ENCODE measurements at places on chromosomes 2 and 18. TPM values are rescaled to one million over a fixed set of nuclear protein-coding genes. Genes with fewer than 3 reads are reported as not detected.

DNA sequence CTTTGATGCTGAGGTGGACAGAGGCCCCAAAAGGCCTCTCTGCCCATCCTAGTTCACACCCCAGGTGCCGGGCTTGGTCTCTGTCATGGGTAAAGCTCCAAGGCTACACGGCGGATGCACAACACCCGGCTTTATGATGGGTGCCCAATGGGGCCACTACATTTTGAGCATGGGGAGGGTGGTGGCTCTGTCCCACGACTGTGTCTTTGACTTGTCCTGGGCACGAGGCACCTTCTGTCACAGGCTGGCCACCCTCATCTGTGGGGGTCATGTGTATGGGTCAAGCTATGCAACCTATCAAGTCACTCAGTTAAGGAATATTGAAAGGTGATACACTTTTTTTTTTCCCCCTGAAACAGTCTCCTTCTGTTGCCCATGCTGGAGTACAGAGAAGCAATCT is 63.7 kb downstream of the EDAR start:
- no peak for DNase-seq

- no peak for DNase-seq
These were observed 37.0 kb downstream of the KLHL14 start for GRCh38 chr18:32735781-32736180.

- no peak for DNase-seq
These were observed 11.0 kb downstream of the SLC4A3 start for GRCh38 chr2:219638217-219638947.

Gene KCNE4
- 1.9 TPM for total RNA-seq

GRCh38 chr2:100018341-100019193 is 123.8 kb downstream of the AFF3 start:
- DNase-seq = no peak

Gene CDH19
- 1.0 TPM for total RNA-seq

Gene AP1S3
- total RNA-seq = 12.6 TPM

Gene MATN3
- 11.6 TPM for total RNA-seq

DNA sequence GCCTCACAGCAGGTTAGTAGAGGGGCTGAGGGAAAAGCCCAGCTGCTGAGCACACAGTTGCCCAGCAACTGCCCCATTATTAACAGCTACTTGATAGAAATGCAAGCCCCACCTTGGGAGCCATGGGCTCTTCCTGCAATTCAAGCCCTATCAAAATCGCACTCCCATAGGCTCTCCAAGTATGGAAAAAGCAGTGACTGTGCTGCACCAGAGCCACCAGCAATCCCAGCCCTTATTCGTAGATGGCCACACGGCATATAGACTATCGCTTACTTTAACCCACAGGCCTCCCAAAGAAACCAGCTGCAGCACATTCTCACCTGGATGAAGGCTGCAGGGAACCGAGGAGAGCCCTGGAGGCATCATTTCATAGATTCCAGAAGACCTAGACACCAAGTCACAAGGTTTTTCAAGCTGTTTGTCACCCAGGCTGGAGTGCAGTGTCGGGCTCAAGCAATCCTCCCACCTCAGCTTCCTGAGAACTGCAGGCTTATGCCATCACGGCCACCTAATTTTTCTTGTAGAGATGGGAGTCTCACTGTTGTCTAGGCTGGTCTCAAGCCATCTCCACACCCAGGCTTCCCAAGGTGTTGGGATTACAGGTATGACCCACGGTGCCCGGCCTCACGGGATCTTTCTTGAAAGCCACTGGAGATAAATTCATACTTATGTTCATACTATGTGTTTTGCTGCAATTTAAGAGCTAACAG is 11.3 kb downstream of the NCL start:
- no peak for DNase-seq

DNA sequence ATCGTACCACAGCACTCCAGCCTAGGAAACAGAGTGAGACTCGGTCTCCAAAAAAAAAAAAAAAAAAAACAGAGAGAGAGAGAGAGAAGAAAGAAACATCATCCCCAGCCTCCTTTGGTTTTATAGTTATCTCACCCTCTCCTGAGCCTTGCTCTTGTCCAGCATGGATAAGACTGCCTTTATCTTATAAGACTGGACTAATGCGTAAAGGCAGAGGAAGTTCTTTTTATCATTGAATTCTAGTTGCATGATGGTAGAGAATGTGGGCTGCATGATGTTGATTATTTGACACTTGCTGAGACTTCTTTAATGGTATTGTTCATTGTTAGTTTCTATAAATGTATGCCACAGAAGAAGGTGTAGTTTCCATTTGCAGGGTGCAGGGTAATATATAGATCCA is 124.4 kb downstream of the ZBTB7C start:
- no peak for DNase-seq

DNA sequence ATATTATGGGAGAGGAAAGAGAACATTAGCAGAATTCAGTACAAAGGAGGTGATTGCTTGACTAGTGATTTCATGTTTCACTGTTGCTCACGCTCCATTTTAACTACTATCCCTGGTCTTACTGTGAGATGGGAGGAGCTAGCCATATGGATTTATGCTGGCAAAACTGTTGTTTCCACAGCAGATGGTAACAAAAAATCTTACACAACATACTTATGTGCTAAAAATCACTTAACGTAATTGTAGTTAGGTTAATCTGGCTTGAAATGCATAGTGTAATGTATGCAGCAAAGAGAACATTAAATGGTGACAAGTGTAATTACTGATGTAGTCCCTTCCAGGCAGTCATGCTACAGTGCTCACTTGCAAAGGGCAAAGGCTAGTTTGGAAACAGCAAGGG is 155.6 kb upstream of the LYPD1 start:
- no peak for DNase-seq

- DNase-seq = peak; percentile 49
These were observed 31.7 kb downstream of the HRH4 start for GRCh38 chr18:24491927-24492834.

- no peak for DNase-seq
These were observed 19.9 kb upstream of the ELAC1 start for GRCh38 chr18:50947899-50948298.

- no peak for DNase-seq
These were observed 55.7 kb upstream of the CTAGE1 start for GRCh38 chr18:22473366-22473765.

DNA sequence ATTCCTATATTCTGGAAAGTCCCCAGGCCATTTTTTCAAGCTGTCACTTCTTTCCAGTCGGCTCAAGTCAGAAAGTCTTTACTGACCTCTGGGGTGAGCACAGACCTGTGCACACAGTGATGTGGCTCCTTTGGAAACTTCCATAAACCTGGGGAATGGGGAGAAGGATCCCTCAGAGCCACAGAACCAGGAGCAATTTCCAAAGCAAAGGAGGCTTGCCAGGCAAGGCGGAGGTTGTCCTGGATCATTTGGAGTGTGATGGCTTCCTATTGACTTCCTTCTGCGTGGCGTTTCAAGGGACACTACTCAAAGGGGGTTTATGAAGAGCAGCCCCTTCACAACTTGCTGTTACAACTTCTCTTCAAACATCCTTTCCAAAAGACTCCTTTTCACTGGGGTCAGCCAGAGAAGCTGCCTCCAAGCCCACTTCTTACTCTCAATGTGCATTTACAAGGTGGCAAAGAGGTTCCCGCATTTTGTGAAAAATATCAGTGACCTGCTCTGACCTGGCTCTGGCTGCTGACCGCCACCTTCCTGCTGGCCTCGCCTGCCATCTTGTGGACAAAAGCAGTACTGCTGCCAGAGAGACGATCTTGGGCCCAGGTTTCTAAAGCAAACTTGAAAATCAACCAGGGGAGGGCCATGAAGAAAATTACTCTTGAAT is 18.2 kb upstream of the TMEM247 start:
- DNase-seq = peak; percentile 84

DNA sequence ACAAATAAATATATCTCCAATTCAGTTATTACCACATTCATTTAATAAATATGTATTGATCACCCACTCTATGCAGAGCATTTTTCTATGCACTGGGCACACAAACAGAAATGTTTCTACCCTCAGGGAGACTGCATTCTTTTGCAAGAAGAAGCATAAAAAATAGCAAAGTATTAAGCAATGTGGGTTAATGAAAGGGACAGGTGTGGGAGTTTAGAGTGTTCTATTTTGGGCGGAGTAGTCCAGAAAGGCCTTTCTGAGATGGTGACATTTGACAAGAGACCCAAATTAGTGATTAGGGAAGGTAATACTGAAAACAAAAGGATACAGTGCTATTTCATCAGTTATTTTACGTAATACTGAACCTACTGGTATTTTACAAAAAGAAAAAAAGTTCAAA is 394.3 kb upstream of the CHST9 start:
- DNase-seq = no peak

Gene SLC40A1
- total RNA-seq = 139 TPM

GRCh38 chr2:20093263-20094141 is 42.1 kb upstream of the LAPTM4A start:
- DNase-seq = no peak

Gene CFC1
- 0.34 TPM for total RNA-seq

- no peak for DNase-seq
These were observed 229.2 kb downstream of the GALR1 start for GRCh38 chr18:77478646-77479442.

Gene UGT1A7
- total RNA-seq = not detected

GRCh38 chr2:221573430-221574230 is 1.5 kb upstream of the EPHA4 start:
- DNase-seq = peak; percentile 84

DNA sequence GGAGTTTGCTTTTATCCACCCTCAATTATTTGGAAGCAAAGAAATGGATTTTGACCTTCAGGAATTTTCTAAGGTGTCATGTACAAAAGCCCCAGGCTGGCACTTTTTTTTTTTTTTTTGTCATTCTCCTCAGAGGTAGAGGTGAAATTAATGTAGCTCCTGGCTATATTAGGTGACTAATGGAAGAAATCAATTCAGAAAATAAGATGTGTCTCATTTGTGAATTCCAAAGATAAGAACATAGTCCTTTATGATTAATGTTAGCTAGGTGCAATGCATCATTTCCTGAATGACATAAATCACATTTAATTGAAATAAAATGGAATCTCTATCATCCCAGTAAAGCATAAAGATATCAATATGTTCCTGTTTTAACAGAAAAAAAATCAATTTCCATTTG is 477.6 kb downstream of the FBXO15 start:
- DNase-seq = no peak

DNA sequence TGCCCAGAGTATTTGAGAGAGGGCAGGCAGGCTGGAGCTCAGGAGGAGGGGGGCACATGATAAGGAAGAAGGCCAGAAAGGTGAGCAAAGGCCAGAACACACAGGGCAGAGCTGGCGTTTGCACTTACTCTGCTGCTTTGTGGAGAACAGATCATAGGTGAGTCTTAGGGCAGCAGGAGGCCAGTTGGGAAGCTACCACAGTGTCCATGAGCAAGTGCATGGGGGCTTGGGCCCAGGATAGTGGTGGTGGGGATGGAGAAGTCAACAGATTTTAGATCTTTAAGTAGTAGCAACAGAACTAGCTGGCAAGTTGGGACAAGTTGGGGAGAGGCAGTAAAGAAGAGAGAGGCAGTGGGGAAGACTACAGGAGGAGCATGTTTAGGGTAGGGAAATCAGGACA is 168.0 kb downstream of the ANTXR1 start:
- no peak for DNase-seq

DNA sequence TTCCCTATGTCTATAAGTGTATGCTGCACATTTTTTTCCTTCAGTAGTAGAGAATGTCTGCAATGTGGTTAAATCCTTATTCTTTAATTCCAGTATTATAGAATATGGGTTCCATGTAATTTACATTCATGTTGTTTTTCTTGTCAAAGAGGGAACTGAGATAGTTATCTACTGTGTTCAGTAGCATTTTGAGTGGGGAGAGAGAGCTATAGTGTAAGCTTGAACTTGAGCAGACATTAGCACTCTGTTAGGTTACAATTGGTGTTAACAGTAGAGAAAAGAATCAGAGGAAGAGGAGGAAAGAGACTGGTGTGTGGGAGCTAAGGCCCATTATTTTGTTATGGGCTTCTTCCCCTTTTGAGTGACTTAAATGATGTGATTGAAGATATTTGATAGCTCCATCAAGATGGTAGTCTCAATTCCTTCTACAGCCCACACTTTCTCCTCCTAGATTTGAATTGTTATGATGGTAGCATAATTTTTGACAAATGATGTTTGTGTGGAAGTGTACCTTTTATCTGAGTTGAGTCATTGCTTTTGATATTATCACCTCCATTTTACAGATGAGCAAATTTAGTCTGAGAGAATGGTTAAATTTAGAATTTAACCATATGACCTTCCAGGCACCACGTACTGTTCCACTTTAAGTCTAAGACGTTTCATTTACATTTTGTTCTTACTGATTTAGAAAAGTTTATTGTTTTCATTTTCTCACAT is 71.3 kb downstream of the FMNL2 start:
- DNase-seq = no peak

Gene UGT1A8
- not detected for total RNA-seq

DNA sequence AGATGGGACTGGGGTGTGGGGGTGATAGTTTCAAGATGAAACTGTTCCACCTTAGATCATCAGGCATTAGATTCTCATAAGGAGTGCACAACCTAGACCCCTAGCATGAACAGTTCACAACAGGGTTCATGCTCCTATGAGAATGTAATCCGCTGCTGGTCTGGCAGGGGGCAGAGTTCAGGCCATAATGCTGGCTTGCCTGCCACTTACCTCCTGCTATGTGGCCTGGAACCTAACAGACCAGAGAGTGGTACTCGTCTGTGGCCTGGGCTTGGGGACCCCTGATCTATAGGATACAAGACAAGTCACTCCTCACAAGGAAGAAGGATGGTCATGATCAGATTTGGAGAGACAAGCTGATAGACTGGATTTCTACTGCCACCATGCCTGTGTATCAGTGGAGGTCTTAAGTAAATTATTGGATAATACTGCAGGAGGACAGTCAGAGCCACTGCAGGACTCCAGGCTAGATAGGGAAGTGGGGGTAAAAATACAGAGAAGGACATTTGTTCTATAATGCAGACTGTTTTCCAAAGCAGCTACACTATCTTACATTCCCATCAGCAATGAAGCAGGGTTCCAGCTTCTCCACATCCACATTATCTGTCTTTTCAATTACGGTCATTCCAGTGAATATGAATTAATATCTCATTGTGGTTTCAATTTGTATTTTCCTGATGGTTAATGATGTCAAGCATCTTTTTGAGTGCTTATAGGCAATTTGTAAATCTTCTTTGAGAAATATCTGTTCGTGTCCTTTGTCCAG is 28.8 kb upstream of the APOB start:
- DNase-seq = no peak

Gene LCT
- not detected for total RNA-seq

All from upper lobe of left lung (tissue), 6 donors.